GOT3 (cell line): ENCODE measurements at places on chromosomes 4 and X.

DNA sequence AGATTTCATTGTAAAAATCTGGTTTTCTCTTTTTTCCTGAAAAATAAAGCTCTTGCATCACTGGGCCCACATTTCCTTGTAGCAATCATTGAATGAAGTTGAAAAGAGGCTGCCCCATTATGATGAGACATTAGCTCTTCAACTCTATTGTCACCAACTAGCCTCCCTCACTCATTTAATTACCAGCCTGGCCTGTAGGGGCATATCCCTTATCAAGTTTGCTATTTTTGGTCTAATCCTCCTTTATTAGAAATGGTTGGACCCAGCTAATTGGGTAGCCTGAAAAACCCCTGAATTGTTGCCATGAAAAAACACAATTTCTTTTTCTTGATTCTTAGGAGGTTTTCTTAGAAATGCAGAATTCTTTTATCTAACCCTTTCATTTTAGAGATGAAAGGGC, 164.6 kb upstream of the CASK start:
- no peak for DNase-seq

DNA sequence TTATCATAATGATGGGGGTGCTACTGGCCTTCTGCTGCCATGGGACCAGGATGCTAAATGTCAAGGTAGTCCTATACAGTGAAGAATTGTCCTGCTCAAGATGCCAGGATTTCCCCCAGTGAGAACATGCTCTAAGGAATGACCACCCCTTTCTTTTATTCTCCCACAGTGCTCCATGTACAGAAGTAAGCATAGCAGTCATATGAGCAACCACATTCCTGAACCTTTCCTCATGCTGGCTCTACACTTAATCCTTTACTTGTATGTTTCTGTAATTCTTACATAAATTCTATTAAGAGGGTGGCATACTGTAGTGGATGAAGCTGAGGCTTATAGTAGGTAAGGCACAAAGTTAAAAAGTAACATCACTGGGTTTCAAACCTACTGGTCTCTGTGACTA, 20.2 kb downstream of the CYP2U1 start:
- DNase-seq, result no peak

DNA sequence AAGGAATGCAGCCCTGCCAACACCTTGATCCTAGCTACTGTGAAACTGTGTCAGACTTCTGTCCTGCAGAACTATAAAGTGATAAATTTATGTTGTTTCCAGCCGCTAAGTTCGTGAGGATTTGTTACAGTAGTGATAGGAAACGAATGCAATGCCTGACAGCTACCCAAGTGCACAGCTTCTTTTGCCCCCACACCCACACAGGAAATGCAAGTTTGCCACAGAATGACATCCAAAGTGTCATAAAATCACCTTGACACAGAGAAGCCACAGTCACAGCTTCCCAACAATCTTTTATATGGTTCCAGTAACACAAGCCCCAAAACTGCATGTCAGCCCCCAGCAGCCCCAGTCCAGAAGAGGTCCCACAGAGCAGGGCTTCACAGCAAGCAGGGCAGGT, 216.9 kb upstream of the S100G start:
- no peak for DNase-seq

GRCh38 chr4:2442175-2442993, 23.6 kb downstream of the CFAP99 start:
- DNase-seq, result no peak
